Pancreas (tissue), 10 donors: ENCODE measurements at places on chromosomes 5 and 9.

DNA sequence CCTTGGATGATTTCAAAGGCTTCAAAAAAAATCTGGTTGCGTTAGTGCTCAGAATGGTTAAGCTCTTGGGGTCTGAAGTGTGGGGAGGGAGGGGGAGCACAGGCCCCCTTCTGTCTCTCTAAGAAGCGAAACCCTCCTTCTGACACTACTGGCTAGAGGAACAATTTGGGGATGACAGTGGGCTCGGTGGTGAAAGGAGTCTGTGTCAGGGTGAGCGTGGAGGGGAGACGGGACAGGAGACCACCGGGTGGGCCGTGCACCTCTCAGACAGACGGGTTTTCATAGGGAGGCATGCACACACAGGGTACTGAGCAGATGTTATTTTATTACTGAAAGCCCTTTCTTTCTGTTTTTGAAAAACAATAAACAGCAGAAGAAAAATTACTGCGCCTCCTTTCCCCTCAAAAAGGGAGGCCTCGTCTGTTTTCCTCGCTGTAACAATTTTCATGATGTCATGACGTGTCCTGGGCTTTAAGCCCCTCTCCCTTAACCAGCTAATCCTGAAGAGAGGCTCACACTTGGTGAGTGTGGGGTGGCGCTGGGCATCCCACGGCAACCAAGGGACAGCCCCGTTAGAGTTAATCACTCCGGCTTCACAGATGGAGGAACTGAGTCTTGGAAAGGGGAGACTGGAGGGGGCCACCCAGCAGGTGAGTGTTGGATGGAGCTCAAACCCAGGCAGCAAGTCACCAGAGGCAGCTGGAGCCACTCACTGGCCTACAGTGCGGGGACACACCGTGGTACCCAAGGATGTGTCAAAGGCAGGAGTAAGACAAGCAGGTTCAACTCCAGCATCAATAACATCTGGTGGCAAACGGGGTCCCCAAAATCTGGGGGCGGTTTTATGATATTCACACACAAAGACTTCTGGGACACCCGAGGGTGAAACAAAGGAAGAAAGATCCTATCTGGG is 53.4 kb downstream of the PTCH1 start:
- DNase-seq = no peak

- no peak for DNase-seq
These were observed 5.8 kb upstream of the FAM81B start for GRCh38 chr5:95385334-95385733.

- DNase-seq = peak; percentile 68
These were observed 8.1 kb downstream of the SLC12A7 start for GRCh38 chr5:1103505-1104326.

GRCh38 chr9:135562235-135562745 is 734 bp downstream of the PAEP start:
- no peak for DNase-seq

- DNase-seq = no peak
These were observed 161.4 kb upstream of the FBXL7 start for GRCh38 chr5:15338546-15338945.

GRCh38 chr5:25020454-25020853 is 375.7 kb upstream of the CDH10 start:
- no peak for DNase-seq

- DNase-seq = no peak
These were observed 4.2 kb downstream of the ITGA2 start for GRCh38 chr5:52993367-52993766.

GRCh38 chr9:86166546-86166945 is 67.2 kb upstream of the GOLM1 start:
- DNase-seq = no peak

DNA sequence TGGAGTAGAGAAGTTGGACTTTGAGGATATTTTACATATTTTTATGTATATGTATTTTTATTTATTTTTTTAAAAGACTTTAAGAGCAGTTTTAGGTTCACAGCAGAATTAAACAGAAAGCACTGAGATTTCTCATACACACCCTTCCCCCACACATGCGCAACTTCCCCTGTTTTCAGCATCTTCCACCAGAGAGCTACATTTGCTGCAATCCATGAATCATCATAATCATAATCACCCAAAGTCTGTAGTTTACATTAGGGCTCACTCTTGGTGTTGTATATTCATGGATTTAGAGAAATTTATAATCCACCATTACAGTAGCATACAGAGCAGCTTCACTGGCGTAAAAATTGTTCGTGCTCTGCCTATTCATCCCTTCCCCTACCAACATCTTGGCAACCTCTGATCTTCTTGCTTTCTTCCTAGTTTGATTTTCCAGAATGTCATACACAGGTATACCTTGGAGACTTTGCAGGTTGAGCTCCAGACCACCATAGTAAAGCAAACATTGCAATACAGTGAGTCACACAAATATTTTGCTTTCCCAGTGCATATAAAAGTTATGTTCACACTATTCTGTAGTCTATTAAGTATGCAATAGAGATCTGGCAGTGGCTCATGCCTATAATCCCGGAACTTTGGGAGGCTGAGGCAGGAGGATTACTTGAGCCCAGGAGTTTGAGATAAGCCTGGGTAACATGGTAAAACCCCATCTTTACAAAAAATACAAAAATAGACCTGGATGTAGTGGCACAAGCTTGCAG is 9.6 kb upstream of the CCDC171 start:
- no peak for DNase-seq

GRCh38 chr5:6950860-6951259 is 237.6 kb downstream of the TENT4A start:
- DNase-seq = no peak

GRCh38 chr9:4495537-4495936 is 5.3 kb downstream of the SLC1A1 start:
- DNase-seq = no peak

- peak; percentile 62 for DNase-seq
These were observed 790 bp downstream of the PHF19 start for GRCh38 chr9:120875954-120876841.

GRCh38 chr5:61409568-61409967 is 77.5 kb downstream of the ZSWIM6 start:
- DNase-seq = no peak

DNA sequence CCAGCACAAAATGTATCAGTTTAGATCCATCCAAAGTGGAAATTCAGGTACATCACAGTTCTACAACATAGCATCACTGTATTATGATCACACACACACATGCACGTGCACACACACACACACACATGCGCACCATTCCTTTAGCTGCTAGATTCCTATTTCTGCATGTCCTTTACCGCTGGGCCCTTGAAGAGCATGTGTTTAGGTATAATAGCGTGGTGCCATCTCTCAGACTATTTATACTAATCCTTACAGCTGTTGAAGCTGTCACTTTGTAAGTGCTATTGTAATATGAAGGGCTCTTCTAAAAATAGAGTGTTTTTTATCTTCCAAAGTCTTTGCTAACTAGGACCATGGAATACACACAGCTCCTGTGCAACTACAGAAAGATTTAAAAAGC is 308.8 kb upstream of the TRPC7 start:
- DNase-seq = no peak

GRCh38 chr9:124248066-124248465 is 9.7 kb upstream of the NEK6 start:
- DNase-seq = no peak

DNA sequence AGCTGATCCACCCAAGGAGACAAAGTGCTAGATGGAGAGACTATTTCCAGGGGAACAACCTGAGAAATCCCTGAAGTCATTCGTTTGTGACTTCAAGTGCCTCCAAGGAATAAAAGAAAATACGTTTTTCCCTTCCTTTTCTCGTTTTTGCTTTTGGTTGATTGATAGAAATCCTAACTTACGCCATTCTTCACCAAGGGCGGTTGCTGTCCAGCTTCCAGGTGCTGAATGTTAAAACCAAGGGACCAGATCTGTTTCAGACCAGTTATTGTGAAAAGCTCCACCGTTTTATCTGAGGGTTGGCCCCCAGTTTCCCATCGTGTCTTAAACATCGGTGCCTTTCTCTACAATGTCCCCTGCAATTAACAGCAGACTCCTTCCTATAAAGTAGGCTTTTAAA is 600.7 kb upstream of the SGCD start:
- DNase-seq = no peak

DNA sequence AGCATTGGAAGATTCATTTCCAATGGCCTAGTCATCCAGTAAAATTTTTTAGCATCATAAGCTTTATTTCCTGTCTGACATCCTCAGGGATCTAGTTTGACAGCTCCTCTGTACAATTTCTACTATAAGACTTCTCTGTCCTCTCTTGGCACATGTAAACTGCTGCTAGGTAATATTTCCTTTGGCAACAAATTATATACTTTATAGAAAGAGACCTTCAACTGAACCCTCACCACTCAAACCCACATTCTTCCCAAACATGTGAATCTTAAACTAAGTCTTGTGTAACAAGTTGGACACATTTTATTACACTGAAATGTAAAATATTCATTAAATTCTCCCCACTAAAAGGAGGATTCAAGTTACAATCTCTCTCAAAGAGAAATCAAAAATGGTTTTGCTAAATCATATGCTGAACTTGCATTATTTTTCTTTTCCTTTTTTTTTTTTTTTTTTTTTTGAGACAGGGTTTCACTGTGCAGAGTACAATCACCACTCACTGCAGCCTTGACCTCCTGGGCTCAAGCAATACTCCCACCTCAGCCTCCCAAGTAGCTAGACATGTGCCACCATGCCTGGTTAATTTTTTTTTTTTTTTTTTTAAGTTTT is 36.9 kb downstream of the SCAI start:
- no peak for DNase-seq

DNA sequence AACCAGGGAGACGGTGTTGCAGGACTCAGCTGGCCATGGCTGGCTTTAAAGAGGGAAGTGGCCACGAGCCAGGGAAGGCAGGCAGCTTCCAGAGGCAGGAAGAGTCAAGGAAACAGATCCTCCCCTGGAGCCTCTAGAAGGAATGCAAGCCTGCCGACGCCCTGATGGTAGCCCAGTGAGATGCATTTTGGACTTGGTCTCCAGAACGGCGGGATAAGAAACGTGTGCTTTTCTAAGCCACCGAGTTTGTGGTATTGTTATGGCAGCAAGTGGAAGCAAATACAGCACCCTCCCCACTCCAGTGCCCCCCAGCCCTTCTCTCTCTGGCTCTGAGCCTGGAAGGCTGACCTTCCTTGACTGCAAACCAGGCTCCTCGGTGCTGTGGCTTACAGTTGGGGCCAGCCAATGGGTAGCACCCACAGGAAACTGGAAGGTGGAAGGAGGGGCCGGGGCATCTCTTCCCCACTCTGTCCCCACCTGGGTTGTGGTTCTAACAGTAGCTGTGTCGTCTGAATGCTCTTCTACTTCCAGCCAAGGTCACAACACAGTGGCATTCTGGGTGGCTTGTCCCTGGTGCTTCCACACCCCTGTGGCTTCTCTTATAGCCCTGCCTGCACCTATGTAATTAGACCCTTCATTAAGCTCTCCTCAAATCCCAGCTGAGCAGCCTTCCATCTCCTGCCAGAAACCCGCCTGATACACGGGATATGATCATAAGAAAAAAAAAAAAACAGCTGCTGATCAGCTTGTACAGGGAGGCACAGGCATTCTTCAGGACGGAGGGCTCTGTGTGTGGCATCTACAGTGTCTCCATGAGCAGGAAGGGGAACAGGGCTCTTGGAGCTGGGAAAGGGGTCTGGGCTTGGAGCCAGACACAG is 29.9 kb upstream of the UNC5A start:
- DNase-seq = no peak

DNA sequence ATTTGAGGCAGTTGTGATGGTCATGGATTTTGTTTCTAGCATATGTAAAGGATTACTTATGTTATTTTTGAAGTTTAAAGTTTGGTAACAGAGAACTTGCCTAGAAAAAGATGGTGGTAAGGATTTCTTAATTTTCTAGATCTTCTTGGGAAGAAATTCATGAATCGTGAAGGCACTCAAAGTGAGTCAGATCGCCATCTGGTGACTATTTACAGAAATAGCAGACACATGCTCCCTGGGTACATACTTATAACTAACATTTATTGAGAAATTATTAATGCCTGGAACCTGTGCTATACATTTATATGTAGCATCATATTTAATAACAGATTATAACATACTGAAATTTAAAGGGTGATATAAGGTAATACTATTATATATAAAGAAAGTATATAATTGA is 299.7 kb downstream of the IZUMO3 start:
- no peak for DNase-seq

- no peak for DNase-seq
These were observed 226.5 kb downstream of the FANCC start for GRCh38 chr9:95090871-95091577.

- peak; percentile 76 for DNase-seq
These were observed 39.9 kb downstream of the RHOBTB3 start for GRCh38 chr5:95770830-95771708.

DNA sequence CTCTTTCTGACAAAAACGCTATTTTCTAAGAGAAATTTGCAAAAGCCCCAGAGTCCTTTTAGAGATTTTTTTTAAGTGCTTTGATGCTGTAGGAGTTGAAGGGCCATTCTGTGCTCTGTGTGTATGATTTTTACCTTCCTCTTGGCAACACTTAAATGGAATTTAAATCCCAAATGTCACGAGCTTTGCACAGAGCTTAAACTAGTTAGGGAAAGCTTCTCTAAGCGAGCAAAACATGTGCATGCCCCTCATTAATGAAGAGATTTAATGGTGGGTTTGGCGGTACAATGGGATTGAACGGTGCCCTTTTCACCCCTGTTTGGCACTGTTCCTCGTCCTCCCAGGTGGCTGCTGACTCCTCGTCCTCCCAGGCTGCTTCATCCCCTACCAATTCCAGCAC is 220.7 kb downstream of the DRD1 start:
- no peak for DNase-seq

GRCh38 chr5:88885002-88885401 is 2.0 kb upstream of the MEF2C start:
- DNase-seq = no peak

DNA sequence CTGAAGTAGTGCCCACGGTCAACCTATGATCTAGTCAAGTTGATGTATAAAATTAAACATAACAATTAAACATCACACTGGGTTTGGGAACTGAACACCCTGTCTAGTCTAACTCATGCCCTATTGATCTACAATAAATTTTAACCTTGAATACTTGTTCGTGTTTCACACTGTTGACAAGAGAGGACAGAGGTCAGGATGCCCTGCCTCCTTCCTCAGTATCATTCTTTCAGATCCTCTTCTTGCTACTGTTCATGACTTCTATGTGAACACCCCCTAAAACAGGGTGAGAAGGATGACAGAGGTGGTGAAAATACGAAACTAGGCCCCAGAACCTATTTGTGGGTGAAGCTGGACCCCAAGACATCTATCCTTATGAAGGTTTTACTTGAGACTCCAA is 8.1 kb upstream of the MAT2B start:
- DNase-seq = no peak

DNA sequence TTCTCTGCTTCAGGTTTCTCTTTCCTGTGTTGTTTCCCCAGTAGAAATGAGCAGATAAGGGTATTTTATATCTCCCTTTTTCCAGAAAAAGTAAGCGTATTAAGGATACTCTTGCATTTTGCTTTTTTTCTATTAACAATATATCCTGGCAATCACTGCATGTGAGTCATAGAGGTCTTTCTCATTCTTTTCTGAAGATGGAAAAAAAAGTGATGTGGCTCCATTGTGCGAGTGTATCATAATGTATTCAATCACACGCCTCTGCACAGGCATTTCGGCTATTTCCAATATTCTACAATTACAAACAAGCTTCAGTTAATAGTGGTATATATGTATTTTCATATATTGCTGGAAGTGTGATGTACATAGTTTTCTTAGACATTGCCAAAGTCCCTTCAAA is 155.9 kb downstream of the MED27 start:
- DNase-seq = no peak

GRCh38 chr5:178204935-178205748 is 809 bp downstream of the HNRNPAB start:
- peak; percentile 77 for DNase-seq

- DNase-seq = peak; percentile 36
These were observed 128.9 kb upstream of the RAPGEF1 start for GRCh38 chr9:131868766-131869165.

- DNase-seq = no peak
These were observed 3.4 kb upstream of the GALNT12 start for GRCh38 chr9:98804083-98804482.
